ENCODE measurements at places on chromosomes 4 and X. TPM values are rescaled to one million over a fixed set of nuclear protein-coding genes. Genes with fewer than 3 reads are reported as not detected.

CYSLTR1 gene
- total RNA-seq: not detected

CT45A3 gene
- total RNA-seq: not detected

CXCL6 gene
- total RNA-seq: not detected

SLC6A14 gene
- total RNA-seq: not detected

RNF128 gene
- 0.18 TPM for total RNA-seq

TDO2 gene
- 0.57 TPM for total RNA-seq
